Dorsolateral prefrontal cortex (tissue), 122 donors: ENCODE measurements at places on chromosomes 4 and X.

GRCh38 chr4:189202182-189202868 lies 738.3 kb upstream of the FRG1 start:
- no peak for DNase-seq

GRCh38 chr4:145420595-145421214 lies 60.9 kb upstream of the SMAD1 start:
- no peak for DNase-seq

DNA sequence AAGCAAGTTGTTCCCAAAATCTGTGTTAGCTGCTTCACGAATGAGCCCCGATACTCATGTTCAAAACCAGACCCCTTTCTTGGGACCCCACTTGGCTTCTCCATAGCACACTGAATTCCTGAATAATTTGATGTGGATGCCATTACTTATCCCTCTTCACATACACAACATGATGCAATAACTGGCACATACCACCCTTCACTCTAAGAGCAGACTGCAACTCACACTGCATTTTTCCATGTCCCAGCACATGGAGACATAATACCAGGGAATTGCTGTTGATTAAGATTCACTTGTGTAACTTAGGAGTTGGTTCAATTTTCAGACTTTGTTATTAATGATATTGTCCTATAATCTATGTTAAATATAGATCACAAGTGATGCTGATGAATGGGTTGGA lies 213.4 kb downstream of the MAML3 start:
- no peak for DNase-seq

DNA sequence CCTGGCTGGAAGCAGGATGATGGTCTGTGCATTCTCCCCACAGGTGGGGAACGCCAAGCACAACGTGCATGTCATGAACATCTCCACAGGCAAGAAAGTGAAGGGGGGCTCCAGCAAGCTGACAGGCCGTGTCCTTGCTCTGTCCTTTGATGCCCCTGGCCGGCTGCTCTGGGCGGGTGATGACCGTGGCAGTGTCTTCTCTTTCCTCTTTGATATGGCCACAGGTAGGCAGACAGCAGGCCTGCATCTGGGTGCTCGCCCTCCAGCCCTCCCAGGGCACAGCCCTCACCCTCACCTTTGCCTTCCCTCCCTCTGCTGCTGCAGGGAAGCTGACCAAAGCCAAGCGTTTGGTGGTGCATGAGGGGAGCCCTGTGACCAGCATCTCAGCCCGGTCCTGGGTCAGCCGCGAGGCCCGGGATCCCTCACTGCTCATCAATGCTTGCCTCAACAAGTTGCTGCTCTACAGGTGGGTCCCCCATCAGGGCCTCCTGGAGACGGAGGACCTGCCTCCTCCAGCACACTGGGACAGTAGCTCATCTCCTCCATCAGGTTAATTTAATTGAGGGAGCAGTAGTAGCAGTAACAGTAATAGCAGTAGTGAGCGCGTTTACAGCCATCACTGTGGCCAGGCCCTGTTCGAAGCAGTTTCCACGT lies 4.6 kb downstream of the WDR13 start:
- no peak for DNase-seq

DNA sequence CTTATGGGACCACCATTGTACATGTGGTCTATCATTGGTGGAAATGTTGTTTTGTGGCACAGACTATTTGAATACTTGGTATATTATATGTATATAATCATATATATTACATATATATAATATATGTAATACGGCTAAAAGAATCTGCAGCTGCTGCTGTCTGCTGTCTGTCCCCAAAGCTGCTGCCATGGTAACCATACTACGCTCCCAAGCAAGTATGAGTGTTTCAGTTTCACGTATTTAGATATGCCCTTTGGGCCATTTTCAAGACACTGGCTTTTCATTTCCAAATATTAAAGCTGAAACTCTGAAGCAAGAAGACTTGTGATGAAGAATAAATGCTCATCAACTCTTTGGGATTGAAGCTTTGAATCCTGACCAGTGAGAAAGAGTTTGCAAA lies 42.0 kb upstream of the ARSJ start:
- no peak for DNase-seq

DNA sequence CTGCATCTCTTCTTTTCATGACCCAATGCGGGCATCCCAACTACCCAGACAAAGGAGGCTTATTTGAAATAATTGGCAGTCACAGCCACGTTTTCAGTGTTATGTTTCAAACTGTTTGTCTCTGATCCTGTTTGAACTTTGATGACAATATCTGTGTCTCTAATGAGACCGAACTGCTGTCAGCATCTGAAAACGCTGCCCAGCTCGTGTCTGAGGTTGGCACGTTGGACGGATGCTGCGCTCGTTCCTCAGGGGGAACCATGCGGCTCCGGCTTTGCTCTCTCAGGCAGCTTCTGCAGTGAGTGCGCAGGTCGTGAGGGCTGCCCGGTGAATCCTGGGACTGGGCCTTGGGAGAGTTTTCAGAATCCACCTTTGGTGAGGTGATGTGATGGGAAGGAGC lies 58.4 kb upstream of the SORBS2 start:
- no peak for DNase-seq

GRCh38 chr4:15665753-15666365 lies 10.7 kb upstream of the FBXL5 start:
- DNase-seq = no peak

GRCh38 chrX:97846718-97847237 lies 963.1 kb downstream of the RPA4 start:
- no peak for DNase-seq

DNA sequence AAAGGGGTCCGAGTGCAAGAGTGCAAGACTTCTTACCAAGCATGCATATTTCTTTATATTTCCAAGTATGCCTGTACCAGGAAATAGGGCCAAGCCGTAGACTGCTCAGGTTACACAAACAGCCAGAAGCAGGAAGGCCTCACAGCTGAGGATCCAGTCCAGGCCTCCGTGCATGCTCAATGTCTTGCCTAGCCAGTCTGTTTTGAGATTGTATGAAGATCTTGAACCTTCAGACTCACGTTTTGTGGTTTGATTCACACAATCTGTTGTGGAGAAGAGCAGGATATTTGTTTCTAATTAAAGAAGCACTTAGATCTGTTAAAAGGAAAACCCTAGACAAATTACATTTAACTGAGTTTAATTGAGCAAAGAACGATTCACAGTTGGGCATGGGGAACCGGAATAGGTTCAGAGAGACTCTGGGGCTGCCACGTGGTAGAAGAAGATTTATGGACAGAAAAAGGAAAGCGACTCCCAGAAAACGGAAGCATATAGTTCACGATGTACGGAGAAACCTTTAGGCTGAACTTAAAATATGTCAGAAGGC lies 1.2 kb downstream of the MGST2 start:
- peak; percentile 45 for DNase-seq

- DNase-seq = no peak
These were observed 16.4 kb downstream of the MMAA start for GRCh38 chr4:145635630-145636029.

GRCh38 chr4:162360369-162361149 lies 196.8 kb upstream of the FSTL5 start:
- DNase-seq = no peak

DNA sequence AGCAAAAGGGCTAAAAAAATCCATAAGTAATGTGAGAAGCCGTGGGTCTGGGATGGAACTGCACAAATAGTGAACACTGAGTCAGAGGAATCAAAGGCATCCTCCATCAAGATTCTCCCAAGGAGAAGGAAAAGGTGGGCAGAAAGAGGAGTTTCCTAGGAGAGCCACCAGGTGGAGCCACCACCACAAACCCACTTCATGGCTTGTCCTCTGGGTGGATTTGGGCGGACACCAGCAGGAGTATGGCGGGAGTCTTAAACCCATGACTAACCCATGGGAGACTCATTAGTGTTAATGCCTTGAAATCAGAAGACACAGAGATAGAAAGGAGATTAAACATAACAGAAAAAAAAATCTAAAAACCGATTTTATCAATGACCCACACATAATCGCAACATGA lies 147.7 kb downstream of the SH3KBP1 start:
- no peak for DNase-seq

DNA sequence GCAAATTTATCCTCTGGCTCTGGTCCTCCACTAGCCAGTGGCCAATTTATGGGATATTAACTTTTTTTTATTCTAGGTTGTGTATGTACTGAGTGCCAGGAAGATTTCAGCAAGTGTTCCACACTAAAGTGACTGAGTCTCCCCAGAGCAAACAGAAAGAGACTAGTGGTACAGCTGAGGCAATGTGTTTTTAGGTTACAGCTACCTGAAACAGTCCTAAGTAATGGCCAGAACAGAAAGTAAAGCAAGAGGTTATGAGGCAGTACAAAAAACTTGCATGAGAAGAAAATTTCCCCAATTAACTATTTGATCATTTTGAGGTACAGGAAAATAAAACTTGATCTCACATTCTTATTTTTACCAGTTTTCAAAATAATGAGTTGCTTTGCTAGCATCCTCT lies 31.2 kb downstream of the PRDM8 start:
- DNase-seq = no peak

- no peak for DNase-seq
These were observed 1973.0 kb upstream of the AGA start for GRCh38 chr4:179415037-179415846.

DNA sequence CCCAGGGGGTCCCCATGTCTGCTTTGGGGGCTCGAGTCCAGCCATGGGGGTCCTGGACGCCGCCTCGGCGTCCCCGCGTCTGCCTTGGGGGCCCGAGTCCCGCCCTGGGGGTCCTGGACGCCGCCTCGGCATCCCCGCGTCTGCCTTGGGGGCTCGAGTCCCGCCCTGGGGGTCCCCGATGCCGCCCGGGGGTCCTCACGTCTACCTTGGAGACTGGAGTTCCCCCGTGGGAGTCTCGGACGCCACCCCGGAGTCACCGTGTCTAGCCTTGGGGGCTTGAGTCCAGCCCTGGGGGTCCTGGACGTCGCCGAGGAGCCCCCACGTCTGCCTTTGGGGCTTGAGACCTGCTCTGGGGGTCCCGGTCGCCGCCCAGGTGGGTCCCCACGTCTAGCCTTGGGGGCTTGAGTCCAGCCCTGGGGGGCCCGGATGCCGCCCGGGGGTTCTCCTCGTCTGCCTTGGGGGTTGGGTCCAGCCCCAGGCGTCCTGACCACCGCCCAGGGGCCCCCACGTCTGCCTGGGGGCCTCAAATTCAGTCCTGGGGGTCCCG lies 1.1 kb upstream of the GTPBP6 start:
- DNase-seq = peak; percentile 17

DNA sequence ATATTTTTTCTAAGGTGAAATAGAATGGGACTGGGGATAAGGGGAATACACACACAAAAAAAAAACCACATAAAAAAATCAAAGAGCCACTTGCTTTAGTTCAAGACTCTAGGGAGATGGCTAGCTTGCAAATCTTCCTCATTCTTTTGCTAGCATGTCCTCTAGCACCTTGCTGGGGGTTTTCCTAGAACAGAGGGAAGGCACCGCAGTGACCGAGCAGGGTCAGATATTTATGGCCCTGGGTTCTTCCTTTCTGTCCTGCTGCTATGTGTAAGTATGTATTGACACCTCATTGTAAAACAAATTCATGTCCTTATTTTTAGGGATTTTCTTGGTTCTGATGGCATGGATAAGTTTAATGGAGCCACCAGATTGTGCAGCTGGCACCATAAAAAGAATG lies 81.2 kb downstream of the SHISA3 start:
- DNase-seq = no peak

DNA sequence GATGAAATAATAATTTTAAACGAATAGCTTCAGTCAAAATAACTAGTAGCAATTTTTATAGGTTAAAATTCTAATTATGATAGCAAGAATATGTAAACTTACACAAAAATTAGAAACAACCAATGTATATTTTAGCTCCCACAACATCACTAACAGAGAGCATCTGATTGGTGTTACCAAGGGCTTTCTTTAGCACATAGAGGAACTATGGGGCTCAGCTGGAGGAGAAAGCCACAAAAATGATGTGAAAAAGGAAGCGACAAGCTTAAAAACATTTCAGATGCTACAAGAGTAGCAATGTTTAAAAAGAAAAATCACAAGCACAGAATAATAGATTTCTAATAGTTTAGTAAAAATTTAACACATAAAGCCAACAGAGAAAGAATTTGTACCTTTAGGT lies 56.3 kb downstream of the ATP8A1 start:
- DNase-seq = no peak

GRCh38 chrX:70255452-70255851 lies 4.6 kb downstream of the P2RY4 start:
- DNase-seq = no peak

DNA sequence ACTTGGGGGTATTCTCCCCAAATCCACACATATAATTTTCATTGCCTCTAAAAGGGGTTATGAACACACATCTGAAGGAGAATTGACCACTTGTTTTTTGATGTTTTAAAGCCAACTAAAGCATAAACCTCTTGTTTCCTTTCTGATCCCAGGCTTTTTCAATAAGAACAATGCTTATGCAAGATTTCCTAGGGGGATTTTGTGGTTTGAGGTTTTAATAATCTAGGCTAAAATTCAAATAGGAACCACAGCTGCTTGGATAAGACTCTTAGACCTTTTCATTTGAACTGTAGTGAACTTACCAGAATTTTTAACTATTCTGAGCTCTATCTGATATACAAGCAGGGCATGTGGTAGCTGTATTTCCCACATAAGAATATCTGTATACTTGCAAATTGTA lies 651.1 kb downstream of the ANKRD50 start:
- no peak for DNase-seq

DNA sequence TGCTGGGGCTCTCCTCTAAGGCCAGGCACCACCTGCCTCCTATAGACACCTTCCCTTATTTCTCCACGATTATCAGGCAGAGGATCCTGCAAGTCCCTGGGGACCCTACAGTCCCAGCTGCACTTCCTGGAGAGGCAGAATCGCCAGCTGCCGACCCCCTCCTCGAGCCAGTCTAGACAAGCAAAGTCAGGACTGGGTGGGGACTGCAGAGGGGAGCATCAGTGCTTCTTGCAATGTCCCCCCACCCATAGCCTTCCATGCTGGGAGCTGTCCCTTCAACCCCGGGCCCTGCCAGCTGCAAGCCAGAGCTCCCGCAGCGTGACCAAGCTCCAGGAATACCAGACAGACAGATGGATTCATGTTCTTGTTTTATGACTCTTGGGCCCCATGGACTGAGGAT lies 1.4 kb upstream of the CRMP1 start:
- DNase-seq = no peak

DNA sequence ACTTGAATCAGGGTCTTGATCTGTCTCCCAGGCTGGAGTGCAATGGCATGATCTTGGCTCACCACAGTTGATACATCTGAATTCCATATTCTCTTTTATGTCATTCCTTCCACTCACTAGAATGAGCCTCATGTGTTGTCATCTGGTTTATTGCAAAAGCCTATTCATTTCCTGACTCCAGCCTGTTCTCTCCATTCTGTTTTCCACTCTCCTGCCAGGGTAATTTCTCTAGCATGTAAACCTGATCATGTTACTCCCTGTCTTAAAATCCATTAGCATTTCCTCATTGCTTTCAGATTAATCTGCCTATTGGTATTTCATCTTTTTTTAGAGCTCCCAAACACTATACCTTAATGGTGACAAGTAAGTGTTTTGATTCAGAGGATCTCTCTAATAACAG lies 4.3 kb upstream of the DDX60L start:
- DNase-seq = no peak

DNA sequence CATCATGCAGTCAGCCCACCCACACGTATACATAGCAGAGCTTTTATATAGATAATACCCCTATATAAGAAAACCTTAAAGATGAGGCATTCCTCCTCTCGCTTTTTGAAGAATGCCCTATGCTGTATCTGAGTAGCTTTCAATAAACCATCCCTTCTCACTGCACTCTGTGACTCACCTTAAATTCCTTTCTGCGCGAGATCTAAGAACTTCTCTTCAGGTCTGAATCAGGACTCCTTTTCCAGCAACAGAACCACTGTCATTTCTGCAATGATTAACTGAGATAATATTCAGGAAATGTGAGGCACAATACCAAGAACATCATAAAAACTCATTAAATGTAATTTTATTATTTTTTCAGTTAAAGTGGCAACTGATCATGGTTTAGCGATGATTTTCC lies 76.4 kb upstream of the DCLK2 start:
- DNase-seq = no peak
